T-helper 1 cell (primary cell): ENCODE measurements at places on chromosomes 1 and 21.

DNA sequence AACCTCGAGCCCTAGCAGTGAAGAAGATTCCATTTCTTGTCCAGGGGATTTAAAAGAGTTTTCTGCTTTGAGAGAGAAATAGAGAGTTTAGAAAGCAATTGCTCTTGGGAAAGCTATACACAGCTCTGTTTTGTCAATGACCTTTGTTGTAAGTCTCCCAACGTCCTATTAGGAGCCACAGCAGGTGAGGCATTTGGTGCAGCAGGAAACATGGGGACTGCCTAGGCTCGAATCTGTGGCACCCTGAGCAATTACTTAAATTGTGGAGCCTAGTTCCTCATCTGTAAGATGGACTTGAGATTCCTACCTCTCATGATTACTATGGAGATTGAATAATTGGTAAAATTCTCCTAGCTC, 8.2 kb downstream of the DCLRE1B start:
- no peak for DNase-seq

GRCh38 chr1:67559222-67559700, 125.7 kb upstream of the GADD45A start:
- DNase-seq = no peak

DNA sequence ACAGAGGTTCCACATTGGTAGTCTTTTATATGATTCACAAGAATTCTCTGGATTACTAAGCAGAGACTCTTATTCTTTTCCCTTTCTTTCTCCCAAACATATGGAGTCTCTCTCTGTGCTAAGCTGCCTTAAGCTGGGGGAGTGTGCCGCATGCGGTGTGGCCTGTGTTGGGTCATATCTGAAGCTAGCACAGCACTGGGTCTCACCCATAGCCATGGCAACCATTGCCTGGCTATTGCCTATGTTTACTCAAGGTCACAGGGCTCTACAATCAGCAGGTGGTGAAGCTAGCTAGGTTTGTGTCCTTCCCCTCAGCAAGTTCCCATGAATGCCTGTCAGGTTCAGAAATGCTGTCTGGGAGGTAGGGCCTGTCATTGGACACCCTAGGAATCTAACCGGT, 73.6 kb upstream of the ZRANB2 start:
- DNase-seq = no peak

GRCh38 chr1:62593825-62594394, 3.4 kb upstream of the ANGPTL3 start:
- DNase-seq = no peak

DNA sequence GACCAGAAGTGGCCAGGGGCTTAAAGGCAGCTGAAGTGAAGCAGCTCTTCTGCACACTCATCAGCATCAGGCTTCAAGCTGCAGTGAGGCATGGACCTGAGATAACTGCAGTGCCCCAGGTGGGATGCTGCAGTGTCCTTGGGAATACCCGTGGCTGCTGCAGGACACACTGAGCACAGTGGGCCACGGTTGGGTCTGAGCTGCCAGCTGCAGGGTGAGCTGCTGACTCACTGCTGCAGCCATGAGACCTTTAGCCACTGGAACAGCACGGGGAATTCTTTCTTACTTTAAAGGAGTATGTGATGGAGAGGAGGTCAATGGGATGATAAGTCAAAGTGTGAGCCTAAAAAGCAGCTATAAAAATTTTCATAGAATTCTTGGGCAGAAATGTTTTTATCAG, 102.1 kb downstream of the XCL2 start:
- DNase-seq = no peak

DNA sequence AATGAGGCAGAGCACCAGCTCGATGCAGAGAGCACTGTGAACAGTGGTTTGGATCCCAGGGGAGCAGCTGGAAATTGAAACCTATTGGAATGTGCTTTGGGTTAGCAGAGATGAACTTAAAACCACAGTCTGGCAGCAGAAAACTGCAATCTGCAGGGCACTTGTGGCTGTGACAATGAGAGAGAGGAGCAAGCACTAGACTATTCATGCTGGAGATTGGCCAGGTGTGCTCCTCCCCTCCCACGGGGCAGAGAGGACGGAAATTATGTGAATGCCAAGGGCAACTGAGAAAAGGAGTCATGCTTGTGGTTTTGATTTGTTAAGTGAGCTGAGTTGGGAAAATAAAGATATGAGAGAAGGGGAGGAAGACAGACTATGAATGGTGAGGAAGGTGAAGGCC, 38.1 kb downstream of the HSD3B2 start:
- DNase-seq = no peak

- no peak for DNase-seq
Measured at GRCh38 chr1:93338387-93339146, 7.1 kb upstream of the DR1 start.

- no peak for DNase-seq
Measured at GRCh38 chr1:71522721-71523120, 441.9 kb upstream of the ZRANB2 start.

GRCh38 chr1:101366513-101367215, 129.8 kb downstream of the S1PR1 start:
- no peak for DNase-seq
